Left forelimb (tissue), 1 donor: ENCODE measurements at places on chromosomes 4 and X.

GRCh38 chr4:22072240-22072639 lies 123.7 kb upstream of the KCNIP4 start:
- DNase-seq = no peak

- DNase-seq = no peak
These were observed 750.2 kb upstream of the HS3ST1 start for GRCh38 chr4:12178614-12179610.

GRCh38 chrX:46643636-46644035 lies 70.1 kb downstream of the CHST7 start:
- DNase-seq = no peak

- no peak for DNase-seq
These were observed 66.3 kb downstream of the ZFYVE28 start for GRCh38 chr4:2352171-2352570.

GRCh38 chr4:147843162-147843561 lies 111.3 kb downstream of the ARHGAP10 start:
- DNase-seq = no peak

GRCh38 chrX:132740316-132741123 lies 217.9 kb downstream of the HS6ST2 start:
- no peak for DNase-seq

DNA sequence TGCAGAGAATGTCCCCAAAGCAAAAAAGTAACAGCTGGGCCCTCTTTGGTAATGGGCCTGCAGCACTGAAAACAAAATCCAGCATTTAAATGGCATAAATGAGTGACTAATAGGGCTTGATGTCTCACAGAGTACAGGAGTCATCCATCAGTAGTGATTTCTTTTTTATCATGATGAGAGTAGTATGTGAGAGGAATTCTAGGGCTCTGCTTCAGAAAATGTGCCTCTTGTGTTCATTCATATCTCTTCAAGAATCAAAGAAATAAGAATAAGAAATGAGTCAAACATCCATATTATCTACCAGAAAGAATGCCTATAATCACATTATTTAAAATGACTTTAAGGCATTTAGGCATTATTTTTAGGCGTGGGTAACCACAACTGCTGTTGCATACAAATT lies 792.9 kb upstream of the HTR2C start:
- DNase-seq = no peak

GRCh38 chrX:17944833-17945497 lies 83.9 kb upstream of the RAI2 start:
- DNase-seq = no peak

DNA sequence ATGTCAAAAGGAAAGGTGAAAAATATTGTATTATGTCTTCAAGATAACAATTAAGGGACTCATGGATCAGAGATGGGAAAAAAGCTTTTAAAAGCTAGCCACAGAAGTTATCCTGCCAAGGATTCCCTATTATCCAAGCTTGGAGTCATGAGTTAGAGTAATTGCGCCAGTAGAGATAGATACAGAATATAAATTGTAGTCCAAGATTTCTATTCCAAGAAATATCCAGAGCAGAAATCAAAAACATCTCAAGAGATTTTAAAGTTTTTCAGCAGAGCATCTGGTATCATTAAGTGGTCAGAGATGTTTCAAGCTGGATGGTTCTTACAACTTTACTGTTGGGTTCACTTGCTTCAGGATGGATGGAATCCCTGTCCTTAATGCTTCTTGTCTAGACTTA lies 186.7 kb downstream of the PCDH18 start:
- DNase-seq = no peak

DNA sequence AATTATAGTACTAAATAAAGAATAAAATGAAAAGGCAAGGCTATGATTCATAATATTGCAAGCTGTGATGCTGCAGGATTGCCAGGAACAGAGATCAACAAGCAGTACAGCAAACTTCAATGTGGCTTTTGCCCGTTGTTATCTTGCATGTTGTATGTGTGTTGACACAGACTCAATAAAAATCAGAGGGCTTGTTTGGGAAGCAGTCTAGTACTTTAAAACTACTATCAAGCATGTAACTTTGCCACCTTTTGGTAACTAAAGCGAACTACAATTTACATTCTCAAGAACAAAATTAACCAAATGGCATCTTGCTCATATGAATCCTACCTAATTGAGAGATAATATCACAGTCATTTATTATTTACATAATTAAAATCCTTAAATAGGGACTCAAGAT lies 79.8 kb upstream of the GPM6A start:
- DNase-seq = no peak

- no peak for DNase-seq
These were observed 1000.4 kb downstream of the STPG2 start for GRCh38 chr4:97142893-97143292.

- DNase-seq = no peak
These were observed 270.8 kb downstream of the GRIA3 start for GRCh38 chrX:123454712-123455431.

DNA sequence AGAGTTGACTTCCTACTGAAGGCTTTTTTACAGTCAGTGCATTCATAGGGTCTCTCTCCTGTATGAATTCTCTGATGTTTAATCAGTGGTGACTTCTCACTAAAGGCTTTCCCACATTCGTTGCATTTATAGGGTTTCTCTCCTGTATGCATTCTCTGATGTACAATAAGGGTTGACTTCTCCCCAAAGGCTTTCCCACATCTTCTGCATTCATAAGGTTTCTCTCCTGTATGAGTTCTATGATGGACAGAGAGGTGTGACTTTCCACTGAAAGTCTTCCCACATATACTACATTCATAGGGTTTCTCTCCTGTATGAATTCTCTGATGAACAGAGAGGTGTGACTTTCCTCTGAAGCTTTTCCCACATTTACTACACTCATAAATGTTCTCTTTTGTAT lies 45.2 kb downstream of the ZNF674 start:
- no peak for DNase-seq

GRCh38 chr4:74152836-74153235 lies 5.1 kb upstream of the MTHFD2L start:
- no peak for DNase-seq

- DNase-seq = no peak
These were observed 57.3 kb downstream of the SLC7A11 start for GRCh38 chr4:138184886-138185285.

- no peak for DNase-seq
These were observed 5.2 kb downstream of the CPZ start for GRCh38 chr4:8597791-8598190.
